GF-D8 (cell line): ENCODE measurements at places on chromosomes 7 and 10.

GRCh38 chr7:460374-461116 lies 59.1 kb downstream of the PDGFA start:
- no peak for DNase-seq

DNA sequence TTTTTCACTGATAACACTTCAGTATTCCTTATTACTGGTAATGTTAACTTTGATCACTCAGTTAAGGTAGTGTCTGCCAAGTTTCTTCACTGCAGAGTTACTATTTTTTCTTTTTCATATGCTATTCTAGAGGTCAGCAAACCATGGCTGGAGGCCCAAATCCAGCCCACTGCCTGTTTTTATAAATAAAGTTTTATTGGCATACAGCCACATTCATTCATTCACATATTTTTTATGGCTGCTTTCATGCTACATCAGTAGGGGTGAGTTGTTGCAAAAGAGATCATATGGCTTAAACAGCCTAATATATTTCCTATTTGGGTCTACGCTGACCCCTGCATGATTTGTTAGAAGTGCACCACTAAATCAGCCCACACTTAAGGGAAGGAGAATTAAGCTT lies 10.9 kb downstream of the RPEL1 start:
- DNase-seq: no peak

DNA sequence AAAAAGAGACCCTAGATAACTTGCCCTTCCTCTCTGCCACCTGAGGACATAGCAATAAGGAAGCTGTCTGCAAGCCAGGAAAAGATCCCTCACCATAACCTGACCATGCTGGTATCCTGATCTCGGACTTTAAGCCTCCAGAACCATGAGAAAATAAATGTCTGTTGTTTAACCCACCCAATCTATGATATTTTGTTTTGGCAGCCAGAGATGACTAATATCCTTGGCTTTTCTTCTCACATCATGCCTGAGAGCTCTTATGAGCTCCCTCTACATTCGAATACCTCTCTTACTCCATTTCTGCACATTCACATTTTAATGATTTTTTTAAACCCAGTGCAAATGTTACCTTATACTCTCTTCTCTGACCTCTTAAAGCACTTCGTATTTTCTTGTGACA lies 214.0 kb upstream of the CHRM2 start:
- DNase-seq: no peak

DNA sequence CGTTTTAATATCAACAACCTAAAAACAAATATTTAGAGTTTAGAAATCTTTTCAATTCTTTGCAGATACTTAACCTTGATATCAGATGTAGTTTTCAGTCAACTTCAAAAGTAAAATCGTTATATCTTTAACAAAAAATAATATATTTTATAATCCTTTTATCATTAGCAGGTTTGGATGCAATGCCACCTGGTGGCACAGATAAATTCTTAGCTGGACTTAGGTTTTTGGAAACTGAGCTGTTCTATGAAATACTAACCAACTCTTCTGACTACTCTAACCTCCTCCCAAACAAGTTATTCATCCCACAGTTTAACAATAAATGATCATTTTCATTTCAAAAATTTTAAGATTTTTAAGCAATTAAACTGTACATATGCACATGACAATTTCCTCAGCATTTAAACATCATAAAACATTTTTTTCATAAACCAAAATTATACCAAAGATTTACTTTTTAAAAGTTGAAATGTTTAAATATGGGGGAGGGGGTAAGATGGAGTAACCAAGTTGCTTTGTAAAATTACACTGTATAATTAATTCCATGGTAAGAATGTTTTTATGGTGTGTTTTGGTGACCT lies 56.9 kb downstream of the HIBADH start:
- peak; percentile 16 for DNase-seq

DNA sequence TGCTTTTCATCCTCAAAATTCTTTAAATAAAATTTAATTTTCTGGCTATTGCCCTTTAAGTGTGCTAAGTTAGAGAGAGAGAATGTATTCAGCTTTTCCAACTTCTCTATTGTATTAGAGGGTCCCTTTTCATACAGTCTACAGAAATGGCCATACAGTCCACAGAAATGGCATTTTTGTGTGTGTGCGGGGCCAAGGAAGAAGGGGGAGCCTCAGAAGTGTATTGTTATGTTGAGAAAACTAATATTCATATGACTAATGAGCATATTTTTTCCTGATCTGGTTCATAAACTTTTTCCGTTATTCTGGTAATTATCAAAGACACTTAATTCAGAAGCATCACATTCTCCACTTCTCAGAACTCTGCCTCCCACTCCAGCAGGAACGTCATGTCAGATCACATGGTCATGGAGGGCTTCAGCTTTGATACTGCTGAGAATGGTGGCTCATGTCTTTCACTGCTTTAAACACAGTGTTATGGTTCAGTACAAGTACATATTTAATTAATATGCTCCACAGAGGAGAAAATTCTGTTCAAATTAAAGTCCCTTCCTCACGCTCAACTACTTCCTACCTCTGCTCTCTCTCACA lies 37.1 kb downstream of the ELMO1 start:
- no peak for DNase-seq

- DNase-seq: no peak
These were observed 54.3 kb upstream of the DUSP5 start for GRCh38 chr10:110443239-110444003.

DNA sequence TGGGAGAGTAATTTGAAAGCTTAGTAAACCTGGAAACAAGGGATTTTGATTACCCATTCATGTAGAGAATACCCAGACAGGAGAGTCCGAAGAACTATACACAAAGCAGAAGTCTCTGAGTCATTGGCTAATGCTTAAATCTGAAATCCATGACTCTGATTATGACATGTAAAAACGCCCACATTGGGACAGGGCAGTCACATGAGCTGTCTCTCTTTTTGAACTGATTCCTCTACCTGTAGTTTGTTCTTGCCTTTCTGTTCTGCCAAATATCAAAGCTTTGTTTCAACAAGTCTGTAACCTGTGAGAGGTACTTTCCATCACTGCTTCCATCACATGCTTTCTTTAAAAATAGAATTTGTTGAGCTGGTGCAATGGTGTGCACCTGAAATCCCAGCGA lies 4.3 kb upstream of the GPNMB start:
- no peak for DNase-seq

DNA sequence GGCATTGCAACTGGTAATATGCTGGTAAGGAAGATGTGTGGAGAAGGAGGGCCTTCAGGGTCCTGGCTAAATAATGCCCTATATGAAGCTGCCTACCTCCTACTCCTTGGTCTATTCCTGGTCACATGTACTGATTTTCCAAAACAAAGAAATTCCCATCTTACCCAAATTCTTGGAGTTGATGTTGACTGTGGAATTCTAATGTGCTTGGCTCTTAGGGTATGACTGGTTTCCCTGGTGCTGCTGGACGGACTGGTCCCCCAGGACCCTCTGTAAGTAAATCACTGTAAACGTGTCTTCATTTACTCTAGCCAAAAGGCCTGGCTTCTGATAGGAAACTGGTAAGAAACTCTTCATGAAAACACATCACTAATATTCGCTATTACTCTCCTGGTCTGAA lies 27.0 kb downstream of the COL1A2 start:
- no peak for DNase-seq

DNA sequence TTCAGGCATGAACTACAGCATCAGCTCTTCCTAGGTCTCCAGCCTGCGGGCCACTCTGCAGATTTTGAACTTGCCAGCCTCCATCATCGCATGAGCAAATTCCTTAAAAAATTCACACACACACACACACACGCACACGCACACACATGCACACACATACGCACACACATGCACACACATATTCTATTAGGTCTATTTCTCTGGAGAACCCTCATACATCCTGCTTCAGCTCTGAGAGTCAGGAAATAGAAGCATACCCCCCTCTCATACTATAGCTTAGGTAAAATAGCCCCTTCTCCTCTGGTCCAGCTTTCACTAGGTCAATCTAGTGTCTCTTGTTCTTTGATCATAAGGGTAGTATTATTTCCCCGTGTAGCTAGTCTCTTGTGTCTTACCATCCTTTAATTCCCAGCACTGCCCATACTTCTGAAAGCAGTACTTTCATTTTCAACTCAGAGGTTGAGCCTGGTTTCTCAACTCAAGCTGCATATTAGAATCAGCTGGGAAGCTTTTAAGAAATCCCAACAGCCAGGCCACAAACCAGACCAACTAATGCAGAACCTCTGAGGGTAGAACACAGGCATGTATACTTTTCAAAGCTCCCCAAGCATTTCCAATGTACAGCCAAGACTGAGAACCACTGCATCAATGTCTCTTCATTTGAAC lies 30.9 kb upstream of the ITGB8 start:
- DNase-seq: no peak

DNA sequence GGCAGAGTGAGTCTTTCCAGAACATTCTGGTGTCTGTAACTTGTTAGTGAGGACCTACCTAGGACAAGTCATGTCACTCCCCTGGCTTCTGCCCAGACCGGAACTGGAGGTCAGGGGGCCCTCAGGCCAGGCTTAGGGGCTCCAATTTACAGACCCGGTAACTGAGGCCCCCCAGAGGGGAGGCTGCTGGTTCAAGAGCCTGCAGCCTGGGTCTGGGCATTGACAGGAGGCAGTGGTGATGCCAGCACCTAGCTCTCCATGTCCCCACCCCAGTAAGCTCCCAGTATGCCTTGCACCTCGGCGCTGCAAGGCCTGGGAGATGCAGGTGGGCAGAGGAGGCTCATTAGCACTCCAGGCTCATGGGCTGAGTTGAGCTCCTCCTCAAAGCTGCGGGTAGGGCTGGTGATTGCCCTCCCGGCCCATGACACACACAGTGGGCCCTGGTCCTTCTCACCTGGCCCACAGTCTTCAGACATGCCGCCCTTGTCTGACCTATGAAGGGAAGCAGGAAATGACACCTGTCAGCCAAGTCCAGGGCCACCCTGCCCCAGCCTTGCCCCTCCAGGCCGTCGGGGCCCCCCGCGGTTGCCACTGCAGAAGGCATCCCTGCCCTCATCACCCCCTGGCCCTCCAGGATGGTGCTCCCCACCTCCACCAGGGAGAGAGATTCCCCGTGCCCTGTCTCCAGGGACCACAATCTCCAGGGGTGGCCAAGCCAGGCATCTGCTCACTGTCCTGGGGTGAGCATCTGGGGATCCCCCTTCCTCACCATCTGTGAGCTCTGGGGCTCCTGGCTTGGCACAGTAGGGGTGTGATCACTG lies 88.3 kb upstream of the TMEM248 start:
- DNase-seq: no peak

GRCh38 chr10:3699916-3700315 lies 85.1 kb downstream of the KLF6 start:
- no peak for DNase-seq

DNA sequence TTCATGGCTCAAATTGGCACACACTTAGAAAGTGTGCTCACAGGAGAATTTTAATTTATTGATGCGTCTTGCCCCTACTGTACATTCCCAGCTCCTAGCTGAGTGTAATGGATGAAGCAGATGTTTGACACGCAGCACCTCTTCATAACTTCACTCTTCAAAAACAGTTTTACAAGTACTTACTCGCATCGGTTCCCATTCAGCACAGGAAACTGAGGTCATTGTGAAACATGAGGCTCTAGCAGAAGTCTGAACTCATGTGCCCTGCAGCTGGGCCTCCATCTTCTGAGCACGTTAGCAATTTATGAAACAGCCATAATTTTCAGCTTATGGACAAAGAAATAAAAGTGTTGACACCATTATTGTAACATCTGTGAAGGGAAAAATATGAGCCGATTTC lies 558.9 kb upstream of the MGMT start:
- peak; percentile 65 for DNase-seq
